ENCODE measurements at places on chromosomes 6 and 20. TPM values are rescaled to one million over a fixed set of nuclear protein-coding genes. Genes with fewer than 3 reads are reported as not detected.

The TSHZ2 gene
- 15.3 TPM for total RNA-seq

The LHFPL5 gene
- not detected for total RNA-seq

The UBE2C gene
- 1.6 TPM for total RNA-seq

The NDRG3 gene
- 16.5 TPM for total RNA-seq

The ENPP4 gene
- total RNA-seq = 2.6 TPM

The ABHD16B gene
- not detected for total RNA-seq

The PPP1R14C gene
- total RNA-seq = 3.2 TPM

The CNKSR3 gene
- total RNA-seq = 5.0 TPM

The PRDM13 gene
- total RNA-seq = not detected

The CD93 gene
- total RNA-seq = 6.0 TPM

Data from smooth muscle cell of the coronary artery (primary cell).